ENCODE measurements at places on chromosomes 3 and 15.

GRCh38 chr3:8303466-8303865 lies 198.2 kb upstream of the LMCD1 start:
- DNase-seq = no peak

- peak; percentile 59 for DNase-seq
These were observed 6.4 kb upstream of the ISL2 start for GRCh38 chr15:76330080-76330680.

DNA sequence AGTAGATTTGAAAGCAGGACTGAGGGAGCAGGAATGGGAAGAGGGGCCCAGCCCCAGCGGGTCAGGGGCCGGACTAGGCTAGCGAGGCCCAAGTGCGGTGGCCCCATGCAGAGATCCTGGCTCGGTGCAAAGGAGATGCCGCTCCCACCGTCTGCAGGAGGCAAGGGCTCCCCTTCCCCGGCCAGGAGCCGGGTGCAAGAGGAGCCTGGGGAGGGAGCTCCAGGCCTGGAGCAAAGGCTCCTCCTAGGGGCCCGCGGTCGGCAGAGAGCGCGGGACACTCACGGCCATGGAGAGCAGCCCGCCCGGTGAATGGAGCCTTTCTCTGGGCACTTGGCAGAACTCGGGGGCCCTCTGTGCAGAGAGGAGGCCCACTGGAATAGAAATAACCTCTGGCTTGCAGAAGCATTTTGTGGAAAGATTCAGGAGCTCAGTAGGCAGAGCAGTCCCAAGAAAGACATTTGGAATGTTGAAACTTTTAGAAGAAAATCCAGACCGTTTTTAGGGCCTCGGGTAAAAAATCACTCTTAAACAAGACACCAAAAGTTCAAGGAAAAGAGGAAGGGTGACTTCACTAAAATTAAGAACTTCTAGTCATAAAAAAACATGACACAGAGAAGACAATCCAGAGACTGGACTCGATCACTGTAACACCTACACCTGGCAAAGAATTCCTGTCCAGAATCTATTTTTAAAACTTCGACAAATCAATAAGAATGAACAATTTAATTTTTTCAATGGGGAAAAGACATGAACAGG lies 43.0 kb upstream of the USP3 start:
- no peak for DNase-seq

DNA sequence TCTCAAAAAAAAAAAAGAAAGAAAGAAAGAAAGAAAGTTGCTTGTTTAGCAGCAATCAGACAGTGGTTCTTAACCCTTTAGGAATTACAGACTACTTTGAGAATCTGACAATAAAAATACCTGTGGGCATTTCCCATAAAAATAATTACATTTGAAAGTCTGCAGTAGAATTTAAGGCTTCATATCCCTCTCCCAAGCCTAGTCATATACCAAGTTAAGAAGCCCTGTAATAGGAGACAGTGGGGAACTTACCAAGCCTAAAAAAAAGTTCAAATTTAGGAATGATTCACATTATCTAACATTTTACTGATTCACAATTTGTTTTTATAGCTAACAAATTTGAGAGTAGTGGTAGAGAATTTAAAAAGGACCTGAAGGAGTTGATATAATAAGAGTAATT lies 47.5 kb downstream of the LRRFIP2 start:
- no peak for DNase-seq

DNA sequence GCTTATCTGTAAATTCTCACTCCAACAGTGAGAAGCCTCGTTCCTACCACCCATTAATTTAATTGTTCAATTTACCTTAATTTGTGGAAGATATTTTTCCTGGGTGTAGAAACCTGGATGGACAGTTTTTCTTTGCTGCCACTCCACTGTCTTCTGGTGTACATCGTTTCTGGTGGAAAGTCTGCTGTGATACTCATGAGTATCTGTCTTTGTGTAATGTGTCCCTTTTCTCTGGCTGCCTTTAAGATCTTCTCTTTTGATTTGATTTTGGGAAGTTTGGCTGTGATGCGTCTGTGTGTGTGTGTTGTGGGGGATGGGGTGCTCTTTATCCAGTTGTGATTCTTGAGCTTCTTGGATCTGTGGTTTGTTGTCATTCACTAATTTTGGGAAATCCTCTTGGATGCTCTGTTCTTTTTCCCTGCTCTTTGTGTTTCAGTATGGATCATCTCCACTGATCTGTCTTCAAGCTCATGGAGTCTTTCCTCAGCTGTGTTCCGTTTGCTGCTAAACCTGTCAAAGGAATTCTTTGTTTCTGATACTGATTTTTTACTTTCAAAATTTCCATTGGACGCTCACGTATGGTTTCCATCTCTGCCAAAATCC lies 42.2 kb upstream of the NR2C2 start:
- no peak for DNase-seq

DNA sequence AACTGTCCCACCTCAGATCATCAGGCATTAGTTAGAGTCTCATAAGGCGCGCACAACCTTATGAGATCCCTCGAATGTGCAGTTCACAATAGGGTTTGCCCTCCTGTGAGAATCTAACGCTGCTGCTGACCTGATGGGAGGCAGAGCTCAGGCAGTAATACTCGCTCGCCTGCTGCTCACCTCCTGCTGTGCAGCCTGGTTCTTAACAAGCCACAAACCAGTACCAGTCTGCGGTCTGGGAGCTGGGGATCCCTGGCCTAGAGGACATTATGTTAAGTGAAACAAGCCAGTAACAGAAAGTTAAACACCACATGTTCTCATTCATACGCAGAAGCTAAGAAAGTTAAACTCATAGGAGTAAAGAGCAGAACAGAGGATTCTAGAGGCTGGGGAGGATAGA lies 47.0 kb downstream of the MAP3K13 start:
- DNase-seq = peak; percentile 55
